Cerebellum (tissue), 4 donors: ENCODE measurements at places on chromosomes 4 and X. TPM values are rescaled to one million over a fixed set of nuclear protein-coding genes. Genes with fewer than 3 reads are reported as not detected.

The PCDH7 gene
- total RNA-seq = 92.5 TPM

The ATP1B4 gene
- total RNA-seq = not detected

The TAF7L gene
- total RNA-seq = not detected

The TIMM17B gene
- 17.7 TPM for total RNA-seq

The STPG2 gene
- 3.6 TPM for total RNA-seq

The BBS12 gene
- 7.3 TPM for total RNA-seq

The SLC25A5 gene
- total RNA-seq = 80.8 TPM

The MTTP gene
- 2.4 TPM for total RNA-seq

The FAM184B gene
- total RNA-seq = 2.3 TPM

GRCh38 chrX:123236859-123237258 is 52.8 kb downstream of the GRIA3 start:
- DNase-seq = no peak

- no peak for DNase-seq
Observed at GRCh38 chr4:8585721-8586212, 5.6 kb downstream of the GPR78 start.

- DNase-seq = no peak
Observed at GRCh38 chr4:71768123-71768522, 15.8 kb downstream of the GC start.

DNA sequence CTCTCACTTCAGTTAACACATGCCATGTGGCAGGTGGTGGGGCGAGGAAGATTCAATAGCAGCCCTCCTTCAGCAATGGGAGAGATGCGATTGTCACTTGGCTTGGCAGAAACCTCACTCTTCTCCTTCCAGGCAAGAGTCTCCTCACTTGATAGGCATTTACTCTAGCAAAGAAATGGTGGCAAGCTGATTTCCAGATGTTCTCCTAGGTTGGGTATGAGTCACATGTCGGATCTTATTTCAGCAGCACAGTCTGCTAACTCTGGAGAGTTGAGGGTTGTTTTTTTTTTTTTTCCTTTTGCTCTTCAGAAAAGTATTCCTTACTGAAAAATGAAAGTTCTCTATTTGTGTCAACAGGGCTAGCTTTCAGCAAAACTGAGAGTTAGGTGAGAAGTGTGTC is 119.5 kb upstream of the CHRDL1 start:
- no peak for DNase-seq

GRCh38 chr4:182325397-182325796 is 82.2 kb downstream of the TENM3 start:
- no peak for DNase-seq

- DNase-seq = no peak
Observed at GRCh38 chrX:7072856-7073255, 74.7 kb upstream of the STS start.

DNA sequence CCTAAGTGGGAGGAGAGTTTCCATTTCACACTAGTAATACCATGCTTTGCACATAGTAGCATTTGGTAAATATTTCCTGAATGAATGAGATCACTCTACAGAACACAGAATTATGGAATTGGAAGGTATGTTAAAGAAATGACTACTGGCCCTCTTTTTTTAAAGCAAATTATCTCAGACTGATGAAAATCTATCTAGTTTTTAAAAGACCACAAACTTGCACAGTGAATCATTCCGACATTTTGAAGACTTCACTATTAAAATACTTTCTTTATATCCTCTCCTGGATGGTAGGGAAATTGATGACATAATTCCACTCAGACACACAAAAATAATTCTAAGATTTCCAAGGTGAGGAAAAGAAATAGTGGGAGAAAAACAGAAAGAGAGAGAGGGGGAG is 68.4 kb upstream of the ETNPPL start:
- no peak for DNase-seq

- no peak for DNase-seq
Observed at GRCh38 chrX:119251386-119251785, 15.3 kb downstream of the PGRMC1 start.

DNA sequence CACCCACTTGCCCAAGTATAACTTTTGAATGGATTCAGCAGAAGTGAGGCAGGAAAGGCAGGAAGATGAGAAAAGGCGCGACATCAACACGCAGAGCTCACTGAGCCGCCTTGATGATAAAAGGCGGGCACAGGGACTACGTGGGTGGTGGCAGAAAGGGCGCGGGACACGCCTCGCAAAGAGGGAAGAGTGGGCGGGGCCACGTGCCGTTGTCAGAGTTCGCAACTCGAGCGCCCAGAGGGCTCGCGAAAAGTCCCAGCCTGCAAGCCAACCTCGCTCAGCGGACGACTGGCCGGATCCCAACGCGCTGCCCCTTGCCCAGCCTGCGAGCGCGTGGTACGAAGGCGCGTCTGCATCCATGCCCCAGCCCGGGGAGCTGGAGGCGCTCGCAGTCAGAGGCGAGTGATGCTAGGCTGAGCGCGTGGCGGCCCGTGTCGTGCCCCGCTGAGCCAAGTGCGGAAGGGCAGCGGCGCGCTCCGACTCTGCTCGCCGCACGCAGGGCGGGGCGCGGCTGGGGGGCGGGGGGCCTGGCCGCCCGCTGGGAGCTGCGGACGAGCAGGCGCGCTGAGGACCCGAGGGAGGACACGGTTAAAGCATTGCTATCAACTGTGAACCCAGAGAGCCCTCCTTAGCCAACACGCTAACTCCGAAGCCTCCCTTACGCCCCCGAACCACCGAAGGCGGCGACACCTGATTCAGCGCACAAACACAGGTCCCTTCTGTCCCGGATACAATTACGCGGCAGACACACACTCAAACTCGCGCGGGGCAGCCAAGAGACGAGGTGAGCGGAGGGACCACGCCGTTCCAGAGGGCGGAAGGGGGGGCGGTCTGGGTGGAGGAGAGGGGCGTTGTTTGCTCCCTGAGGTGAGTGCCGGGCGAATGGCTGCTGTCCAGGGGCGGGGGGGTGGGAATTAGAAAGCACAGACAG is at the start of gene UGT8:
Gene UGT8 (plus strand): TSS at position 617 of the 931 bp plus-strand sequence. CDS start 24,074 bp downstream, outside the sequence.
- DNase-seq = peak; percentile 56

DNA sequence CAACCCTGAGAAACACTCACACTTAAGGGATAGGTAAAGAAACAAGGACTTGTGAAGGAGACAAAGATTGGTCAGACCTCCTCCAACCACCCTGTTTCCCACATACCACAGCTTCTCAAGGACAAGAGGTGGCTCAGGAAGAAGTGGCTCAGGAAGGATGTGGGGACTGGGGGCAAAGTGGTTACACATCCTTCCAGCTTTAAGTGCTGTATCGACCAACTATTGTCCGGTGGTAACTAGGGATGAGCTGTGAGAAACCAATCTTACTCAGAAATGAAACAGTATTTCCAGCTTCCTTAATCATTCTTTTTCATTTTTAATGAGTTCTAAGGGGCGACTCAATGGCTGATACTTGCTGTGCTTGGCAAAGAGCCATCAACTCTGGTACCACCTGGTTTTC is 8.5 kb upstream of the LHFPL1 start:
- no peak for DNase-seq

GRCh38 chr4:44668526-44668925 is 9.7 kb upstream of the GUF1 start:
- DNase-seq = no peak

DNA sequence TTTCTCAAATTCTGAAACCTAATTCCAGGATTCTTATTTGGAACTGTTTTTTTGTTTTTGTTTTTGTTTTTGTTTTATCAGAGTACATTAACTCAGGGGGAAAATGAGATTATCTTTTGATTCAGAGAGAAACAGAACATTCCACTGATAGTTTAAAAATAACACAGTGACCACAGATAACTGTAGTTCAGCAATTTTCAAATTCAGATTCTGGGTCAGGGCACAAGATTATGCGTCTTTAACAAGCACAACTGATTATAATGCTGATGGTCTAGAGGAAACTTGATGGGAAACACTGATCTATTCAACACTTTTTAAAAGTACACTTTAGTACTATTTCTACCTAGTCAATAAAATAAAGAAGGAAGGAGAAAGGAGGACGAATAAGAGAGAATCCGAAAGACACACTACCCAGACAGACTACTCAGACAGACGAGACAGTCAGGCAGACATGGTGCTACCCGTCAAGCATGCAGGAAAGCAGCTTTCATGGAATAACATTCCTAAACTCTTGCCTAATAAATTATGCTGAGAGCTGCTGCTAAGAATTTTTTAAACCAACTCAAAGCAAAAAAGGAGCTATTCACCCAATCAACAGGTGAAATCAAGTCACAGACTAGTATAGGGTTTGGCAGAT is 59.0 kb downstream of the APBB2 start:
- no peak for DNase-seq

- no peak for DNase-seq
Observed at GRCh38 chrX:66731398-66731797, 92.5 kb upstream of the EDA2R start.

GRCh38 chrX:154096140-154097002 is 1.1 kb downstream of the MECP2 start:
- DNase-seq = peak; percentile 40

DNA sequence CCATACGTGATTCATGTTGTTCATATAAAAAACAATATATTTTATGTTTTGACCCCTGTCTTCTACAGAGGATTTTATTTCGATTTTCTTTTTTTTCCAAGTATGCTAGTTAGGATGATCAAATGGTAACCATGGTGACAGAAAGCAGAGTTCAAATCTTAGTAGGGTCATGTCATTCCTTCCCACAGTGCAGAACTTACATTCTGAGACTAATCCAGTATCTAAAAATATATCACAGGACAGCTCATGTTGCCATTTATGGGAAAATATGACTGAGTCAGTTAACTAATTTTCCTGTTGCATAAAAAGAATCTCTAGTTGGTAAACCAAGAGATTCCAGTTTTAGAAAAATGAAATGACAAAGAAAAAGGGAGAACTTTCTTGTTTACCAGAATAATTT is 209.5 kb downstream of the PARM1 start:
- DNase-seq = no peak

GRCh38 chr4:138592796-138593195 is 350.6 kb upstream of the SLC7A11 start:
- DNase-seq = no peak

DNA sequence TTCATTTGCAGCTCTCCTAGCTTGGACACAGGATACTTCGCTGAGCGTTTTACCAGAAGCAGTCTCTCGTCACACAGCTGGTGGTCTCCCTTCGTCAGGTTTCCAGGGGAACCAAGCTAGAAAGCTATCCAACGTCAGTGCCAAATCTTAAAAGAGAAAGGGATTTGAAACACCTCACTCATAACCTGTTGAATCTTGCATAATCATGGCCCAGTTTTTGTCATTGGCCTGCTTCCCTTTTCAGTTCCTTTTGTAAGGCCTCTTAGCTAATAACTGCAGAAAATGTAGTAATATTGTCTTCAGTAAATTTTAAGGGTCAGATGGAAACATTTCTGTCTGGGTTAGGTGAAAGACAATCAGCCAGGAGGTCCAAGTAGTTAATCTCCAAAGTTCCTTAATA is 22.0 kb downstream of the RAB39B start:
- DNase-seq = no peak
